ENCODE measurements at places on chromosomes 1 and 21.

DNA sequence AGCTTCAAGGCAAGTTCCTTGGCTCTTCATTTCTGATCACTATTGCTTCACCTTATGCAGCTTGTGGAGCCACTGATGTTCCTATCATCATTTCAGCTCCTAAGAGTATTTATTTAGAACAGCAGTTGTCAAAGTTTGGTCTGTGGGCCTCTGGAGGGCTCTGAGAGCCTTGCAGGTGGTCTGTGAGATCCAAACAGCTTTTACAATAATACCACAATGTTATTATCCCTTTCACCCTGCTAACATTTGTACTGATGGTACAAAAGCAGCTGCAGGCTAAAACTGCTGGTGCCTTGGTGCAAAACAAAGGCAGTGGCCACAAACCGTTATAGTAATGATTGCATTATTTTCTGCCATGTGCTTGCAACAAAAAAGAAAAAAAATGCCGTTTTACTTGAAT lies 33.8 kb downstream of the PATJ start:
- no peak for DNase-seq

DNA sequence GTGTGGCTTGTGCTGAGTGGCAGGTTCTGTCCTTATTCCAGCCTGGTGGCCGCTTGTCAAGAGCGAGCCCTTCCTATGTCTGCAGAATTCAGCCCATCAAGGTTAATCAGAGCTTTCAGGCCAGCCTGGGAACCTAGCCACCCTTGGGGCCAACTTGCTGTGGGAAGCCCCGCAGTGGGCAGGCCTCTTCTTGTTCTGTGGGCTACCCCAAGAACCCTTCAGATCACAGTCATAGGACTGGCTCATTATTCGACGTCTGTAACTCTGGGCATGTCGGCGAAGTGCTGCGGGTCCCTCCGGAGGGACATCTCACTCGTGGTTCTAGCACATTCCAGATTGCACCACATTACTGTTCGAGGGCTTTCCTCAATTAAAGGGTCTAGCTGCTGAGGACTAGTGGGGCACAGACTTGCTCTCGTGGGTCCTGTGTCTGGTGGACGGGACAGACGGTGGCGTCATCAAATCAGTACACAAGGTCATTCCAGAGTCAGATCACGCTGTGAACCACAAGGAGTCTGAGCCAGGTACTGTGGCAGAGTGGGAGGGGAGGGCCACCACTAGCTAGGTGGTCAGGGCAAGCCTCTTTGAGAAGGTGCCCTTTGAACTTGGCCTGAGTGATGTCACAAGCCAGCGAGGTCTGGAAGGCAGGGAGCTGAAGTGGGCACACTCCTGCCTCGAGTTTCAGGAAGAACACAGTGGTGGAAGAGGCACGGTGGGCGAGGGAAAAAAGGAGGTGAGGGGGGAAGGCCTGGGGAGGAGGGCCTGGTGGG lies 20.3 kb upstream of the TNFRSF1B start:
- DNase-seq: no peak

- DNase-seq: no peak
These were observed 4.4 kb downstream of the HPCA start for GRCh38 chr1:32890516-32891240.

DNA sequence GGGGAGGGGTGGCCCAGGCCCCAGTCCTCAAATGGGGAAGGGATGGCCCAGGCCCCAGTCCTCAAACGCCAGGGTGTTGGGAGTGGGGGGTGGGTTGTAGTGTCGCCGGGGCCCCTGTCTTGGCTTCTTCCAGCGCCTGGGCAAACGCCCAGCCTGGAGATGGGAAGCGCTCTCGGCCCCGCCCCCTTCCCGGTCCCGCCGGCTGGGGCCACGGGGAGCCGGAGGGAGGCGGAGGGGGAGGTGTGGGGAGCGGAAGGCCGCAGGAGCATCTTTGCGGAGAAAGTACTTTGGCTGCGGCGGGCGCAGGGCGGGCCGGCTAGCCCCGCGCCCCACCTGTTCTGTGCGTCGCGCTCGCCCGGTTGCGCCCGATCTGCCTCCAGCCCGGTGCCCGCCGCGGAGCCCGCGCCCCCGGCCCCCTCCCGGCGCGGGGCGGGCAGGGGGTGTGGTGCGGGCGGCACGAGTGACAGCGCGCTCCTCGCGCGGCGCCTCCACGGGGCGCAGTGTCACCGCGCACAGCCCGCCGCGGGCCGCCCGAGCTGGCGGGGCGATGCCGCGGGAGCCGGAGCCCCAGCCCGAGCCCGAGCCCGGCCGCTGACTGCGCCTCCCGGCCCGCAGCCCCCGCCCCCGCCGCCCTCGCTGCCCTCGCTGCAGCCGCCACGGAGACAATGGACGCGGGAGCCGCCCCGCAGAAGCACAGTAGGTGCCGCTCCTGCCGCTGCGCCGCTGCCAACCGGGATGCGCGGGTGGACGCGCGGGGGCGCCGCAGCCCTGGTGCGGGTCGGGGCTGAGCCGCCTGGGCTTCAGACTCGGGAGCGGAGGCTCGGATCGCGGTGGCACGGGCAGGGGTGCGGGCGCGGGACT lies 31.1 kb upstream of the PEX10 start:
- no peak for DNase-seq

Data from activated CD4-positive, CD25-positive, alpha-beta regulatory T cell (primary cell).